Occipital lobe (tissue), 3 donors: ENCODE measurements at places on chromosomes 1 and 21. TPM values are rescaled to one million over a fixed set of nuclear protein-coding genes. Genes with fewer than 3 reads are reported as not detected.

DNA sequence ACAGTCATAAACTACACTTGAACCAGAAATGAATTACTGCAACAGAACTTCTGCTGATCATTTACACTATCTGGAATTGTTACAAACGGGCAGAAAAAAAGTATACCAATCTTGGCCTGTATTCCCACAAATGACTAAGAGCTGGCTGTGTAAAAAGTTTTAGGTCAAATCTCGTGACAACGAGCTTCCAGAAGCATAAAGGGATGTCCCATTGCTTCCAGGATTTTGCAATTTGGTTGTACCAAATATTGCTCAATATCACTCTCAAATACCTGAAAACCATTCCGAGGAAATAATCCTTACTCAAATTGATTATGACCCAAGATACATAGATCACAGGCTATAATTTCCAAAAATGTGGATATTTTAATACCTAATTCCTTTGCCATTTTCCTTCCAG lies 175.6 kb downstream of the TBX15 start:
- DNase-seq = no peak

- DNase-seq = no peak
These were observed 103.4 kb downstream of the COL24A1 start for GRCh38 chr1:86052948-86053698.

- no peak for DNase-seq
These were observed 50.6 kb upstream of the CNTN2 start for GRCh38 chr1:204992201-204992997.

DNA sequence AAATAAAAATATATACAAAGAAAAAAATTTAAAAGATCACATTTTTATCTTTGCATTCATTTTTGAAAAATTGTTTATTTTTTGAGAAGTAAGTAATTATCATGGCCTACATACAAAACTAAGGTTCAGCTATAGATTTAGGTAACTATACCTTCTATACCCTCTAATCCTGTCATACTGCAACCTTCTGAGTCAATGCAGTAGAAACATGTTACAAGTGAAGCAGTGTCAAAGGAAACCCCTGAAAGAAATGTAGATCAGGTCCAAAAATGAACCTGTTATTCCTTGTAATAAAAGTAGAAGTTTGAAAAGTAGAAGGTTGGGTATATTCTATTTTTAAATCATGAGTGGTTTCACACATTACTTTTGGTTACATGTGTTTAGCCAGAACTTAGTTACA lies 51.3 kb downstream of the PTGS2 start:
- no peak for DNase-seq

DNA sequence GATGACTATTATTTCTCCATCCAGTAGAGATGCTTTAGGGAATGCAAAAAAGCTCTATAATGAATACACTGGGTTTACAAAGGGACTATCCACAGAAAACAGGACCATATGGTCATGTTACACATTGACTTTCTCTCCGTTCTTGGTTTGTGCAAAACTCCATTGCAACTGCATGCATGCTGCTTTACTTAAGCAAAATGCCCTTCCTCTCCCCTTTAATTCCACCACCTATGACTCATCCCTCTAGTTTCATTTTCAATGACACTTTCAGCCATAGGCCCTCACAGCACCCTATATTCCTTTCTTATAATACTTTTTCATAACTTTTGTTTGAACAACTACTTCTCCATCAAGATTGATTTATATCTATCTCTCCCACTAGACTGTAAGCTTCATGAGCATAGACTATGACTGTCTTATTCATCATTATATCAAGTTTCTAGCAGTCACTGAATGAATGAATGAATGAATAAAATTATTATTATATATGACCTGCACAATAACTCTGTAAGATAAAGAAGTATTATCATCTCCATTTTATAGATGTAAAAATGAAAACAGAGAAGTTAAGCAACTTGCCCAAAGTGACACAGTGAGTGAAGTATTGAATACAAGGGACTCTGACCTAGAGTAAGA lies 248.9 kb downstream of the PLPP3 start:
- no peak for DNase-seq

The SAMD13 gene
- total RNA-seq = 4.5 TPM

- DNase-seq = no peak
These were observed 45.7 kb downstream of the PTGFR start for GRCh38 chr1:78536427-78536826.

DNA sequence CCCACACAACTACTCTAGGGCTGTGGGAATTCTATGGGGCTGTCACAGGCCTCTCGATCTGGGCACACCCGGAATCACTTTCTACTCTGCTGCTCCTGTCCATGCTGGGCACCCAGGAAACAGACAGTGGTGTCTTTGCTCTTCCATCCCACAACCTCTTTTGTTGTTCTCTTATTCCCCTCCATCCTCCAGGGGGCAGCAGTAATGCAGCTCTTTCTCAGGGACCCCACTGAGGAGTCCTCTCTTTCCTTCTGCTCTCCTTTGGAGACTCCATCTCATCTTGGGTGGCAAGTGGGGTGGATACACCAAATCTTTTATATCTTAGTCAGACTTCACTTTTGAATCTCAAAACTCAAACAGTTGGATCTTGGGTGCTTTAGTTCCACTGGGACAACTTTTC lies 206.3 kb downstream of the HS2ST1 start:
- no peak for DNase-seq

- DNase-seq = no peak
These were observed 39.9 kb downstream of the TEX35 start for GRCh38 chr1:178552856-178553255.

DNA sequence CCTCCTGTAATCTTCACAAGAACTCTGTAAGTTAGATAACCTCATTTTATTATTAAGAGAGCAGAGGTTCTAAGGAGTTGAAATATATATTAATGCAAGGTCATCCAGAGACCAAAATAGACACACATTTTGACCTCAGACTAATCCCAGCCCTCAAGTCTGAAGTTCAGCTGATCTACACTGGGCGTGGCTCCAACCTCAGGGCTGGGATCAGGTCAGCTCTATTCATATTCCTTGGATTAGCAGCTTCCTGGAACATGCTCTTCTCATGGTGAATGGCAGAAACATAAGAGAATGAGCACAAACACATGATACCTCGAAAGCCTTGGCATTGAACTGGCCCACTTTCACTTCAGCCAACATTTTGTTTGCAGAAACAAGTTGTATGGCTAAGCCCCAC lies 200.8 kb upstream of the ST6GALNAC5 start:
- no peak for DNase-seq

The FLG2 gene
- total RNA-seq = not detected

The S1PR1 gene
- 21.2 TPM for total RNA-seq

GRCh38 chr1:187157552-187157951 lies 328.8 kb downstream of the PLA2G4A start:
- no peak for DNase-seq

DNA sequence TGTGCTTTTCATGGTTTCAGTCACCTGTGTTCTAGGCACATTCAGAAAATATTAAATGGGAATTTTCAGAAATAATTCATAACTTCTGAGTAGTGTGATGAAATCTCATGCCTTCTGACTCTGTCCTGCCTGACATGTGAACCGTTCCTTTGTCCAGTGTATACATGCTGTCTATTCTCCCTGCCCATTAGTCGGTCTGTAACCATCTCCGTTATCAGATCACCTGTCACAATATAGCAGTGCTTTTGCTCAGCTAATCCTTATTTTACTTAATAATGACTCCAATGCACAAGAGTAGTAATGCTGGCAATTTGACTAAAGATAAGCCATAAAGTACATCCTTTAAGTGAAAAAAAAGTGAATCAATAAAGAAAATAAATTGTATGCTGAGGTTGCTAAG lies 597.5 kb downstream of the BRINP3 start:
- no peak for DNase-seq

- no peak for DNase-seq
These were observed 294.0 kb downstream of the LRRC40 start for GRCh38 chr1:69911301-69911801.

The S100A10 gene
- total RNA-seq = 2.8 TPM

DNA sequence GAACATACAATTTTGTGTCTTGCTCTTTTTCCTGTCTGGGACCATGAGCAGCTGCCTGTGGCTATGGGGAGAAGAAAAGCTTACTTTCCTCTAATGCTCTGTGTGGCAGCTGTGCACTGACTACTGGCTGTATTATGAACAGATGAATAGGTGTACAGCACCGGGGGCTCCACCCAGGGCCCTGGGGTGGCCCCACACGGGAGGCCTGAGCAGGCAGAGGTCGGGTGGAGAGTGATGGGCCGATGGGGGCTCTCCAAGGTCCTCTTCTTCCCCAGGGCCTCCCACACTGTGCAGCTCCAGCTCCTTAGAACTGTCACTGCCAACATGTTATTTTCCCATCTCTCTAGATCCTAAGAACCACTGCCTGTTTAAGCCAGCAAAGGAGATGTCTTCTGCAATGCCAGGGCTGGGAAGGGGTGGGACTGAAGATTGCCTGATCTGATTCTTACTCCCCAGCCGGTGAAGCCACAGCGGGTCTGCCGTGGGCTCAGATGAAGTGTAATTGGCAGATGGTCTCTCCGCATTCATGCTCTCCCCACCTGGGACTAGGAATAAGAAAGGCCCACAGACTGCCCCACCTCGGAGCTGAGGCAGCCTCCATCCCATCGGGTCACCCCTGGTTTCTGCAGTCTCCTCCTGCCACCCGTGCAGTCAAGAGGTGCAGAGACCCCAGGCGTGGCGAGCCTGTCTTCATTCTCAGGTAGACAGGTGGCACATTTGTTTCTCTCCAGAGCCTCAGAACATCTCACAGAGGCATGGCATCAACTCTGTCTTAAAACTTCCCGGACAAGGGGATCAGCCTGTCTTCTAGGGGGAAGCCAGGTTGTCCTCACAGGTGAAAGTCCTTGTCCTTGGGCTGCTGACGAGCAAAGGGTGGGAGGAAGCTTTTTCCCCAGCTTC lies 186.5 kb upstream of the GALNT2 start:
- DNase-seq = no peak

- DNase-seq = peak; percentile 42
These were observed 1.7 kb downstream of the FAM78B start for GRCh38 chr1:166164995-166165660.
